Stimulated activated CD8-positive, alpha-beta memory T cell treated with anti-CD3 and anti-CD28 coated beads, Interleukin-2, amount 100 ng/mL, for 1 hour (primary cell): ENCODE measurements at places on chromosomes 3 and 15.

DNA sequence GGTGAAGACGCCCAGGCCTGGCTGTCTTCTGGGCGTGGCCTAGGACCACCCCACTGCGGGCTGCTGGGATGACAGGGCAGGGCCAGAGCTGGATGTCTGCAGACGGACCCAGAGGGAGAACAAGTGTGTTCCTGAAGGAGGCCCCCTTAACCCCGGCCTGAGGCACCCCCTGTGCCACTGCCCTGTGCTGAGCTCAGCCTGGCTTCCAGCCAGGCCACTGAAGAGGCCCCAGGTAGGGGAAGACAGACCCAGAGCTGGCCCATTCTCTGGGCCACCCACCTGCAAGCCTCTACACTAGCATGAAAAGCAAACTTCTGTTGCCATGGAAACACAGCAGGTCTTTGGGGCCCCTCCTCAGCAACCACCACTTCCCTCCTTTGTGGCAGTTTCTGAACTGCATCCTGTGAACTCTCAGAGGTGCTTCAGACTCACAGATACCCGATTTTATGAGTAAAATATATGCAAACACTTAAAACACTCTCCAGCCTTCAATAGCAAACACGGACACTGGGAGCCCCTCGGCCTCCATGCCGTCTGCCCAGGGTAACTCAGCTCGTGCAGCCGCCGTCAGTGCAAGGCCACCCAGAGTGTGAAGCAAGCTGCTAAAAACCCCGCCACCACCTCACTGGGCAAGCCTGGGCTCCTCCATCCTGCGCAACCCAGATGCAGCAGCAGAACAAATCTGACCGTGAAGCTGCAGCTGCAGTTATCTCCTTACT lies 42.5 kb downstream of the CMTM6 start:
- DNase-seq: peak; percentile 45

- no peak for DNase-seq
Observed at GRCh38 chr3:17740721-17741141, 1.7 kb downstream of the TBC1D5 start.

DNA sequence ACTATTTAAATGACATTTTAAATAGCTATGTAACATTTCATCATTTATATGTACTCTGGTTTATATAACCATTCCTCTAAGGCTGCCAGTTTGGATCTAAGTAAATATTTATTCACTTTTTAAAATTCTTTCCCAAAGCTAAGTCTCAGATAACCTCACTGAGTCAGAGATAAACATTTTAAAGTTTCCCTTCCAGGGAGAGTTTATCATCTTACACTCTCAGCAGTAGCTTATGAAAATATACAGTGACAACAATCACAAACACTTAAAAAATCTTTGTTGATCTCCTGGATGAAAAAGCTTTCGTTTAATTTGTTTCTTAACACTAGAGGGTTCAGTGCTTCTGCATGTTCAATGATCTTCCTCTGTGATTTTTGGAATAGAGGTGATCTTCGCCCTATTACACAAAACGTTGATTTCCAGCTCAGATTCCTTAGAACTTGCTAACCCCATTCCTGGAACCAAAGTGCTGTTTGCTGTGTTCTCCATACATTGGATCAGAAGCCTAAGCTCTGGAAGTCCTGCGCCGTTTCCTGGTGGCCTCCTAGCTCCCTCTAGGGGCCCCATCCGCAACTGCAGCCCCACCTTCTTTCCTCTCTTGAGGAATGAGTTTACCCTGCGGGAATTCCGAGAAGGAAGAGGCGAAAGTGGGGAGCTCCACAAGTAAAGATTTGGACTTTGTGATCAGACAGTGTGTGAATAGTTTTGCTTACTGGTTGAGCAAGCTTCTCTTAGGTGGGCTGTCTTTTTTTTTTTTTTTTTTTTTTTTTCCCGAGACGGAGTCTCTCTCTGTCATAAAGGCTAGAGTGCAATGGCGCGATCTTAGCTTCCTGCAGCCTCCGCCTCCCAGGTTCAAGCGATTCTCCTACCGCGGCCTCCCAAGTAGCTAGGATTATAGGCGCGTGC lies 29.3 kb upstream of the SACM1L start:
- no peak for DNase-seq

DNA sequence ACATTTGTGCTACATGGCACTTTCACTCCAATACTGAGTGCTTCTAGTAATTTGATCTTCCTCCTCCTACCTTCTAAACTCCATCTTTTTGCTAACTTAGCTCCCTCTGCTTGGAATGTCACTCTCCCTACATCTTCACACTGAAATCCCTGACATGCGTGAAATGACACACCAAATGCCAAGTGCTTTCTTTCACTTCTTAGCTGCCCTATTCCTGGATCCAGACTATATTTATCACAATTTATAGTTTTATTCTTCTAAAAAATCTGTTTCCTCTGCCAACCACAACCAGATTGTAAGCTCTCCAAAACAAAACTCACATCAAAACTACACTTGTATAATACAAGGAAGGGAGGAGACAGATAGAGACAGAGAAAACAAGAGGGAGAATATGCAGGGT lies 387.3 kb downstream of the FGF12 start:
- DNase-seq: no peak

- DNase-seq: no peak
Observed at GRCh38 chr3:130800829-130801228, 54.2 kb upstream of the PIK3R4 start.

DNA sequence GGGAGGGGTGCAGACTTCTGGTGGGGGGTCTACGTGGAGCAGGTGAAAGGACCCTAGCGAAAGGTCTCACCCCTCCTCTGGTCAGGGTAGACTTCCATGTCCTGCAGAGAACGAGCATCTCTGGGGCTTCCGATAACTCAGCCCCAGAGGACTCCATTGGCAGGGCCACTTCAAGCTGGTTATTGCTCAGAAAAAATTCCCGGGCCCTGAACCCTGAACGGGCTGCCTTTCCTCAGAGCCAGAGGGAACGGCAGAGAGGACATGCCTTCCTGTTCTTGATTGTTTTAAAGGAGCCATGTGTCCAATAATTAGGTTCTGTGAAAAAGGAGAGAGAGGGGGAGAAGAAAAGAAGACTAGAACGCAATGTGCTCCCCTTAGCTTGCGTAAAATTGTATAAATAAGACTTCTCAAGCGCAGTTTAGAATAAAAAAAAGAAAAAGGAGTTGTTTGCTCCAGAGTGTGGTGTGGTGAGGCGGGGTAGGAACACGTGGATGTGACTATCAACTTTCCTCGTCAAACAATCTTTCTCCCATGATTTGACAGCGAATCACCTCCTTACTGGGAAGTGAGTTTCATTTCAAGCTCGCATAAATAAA lies 193.4 kb upstream of the UBE2E1 start:
- no peak for DNase-seq

GRCh38 chr15:101407439-101407838 lies 82.1 kb downstream of the PCSK6 start:
- no peak for DNase-seq

GRCh38 chr3:43394041-43394554 lies 107.8 kb downstream of the SNRK start:
- DNase-seq: no peak
